ENCODE measurements at places on chromosomes 12 and 14.

- DNase-seq = no peak
Measured at GRCh38 chr14:65170318-65170717, 68.0 kb upstream of the MAX start.

- peak; percentile 70 for DNase-seq
Measured at GRCh38 chr14:24296341-24297157, 3.0 kb downstream of the DHRS1 start.

GRCh38 chr12:712172-712863 lies 40.1 kb upstream of the WNK1 start:
- no peak for DNase-seq

DNA sequence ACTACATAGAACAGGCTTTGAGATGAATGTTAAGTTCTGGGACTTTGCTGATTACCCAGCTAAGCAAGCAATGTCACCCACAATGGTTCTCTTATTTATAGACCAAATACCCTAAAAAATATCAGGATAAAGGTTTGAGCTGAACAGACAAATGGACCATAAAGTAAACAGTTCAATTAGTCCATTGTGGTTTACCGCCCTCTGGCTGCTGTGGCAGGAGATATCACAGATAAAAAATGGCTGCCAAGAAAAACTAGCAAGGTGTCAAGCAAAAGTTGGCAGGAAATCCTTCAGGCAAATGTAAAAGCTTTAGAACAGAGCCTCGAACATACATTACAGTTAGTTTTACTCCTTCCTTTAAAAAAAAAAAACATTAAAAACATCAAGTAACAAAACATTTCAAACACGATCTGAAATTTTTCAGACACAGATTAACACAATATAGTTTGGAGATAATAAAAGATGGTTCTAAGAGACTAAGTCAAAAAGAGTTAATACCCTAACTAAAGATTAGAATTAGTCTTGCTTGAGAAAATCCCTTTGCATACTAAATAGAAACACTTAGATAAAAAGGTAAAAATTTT lies 41.3 kb downstream of the MED13L start:
- DNase-seq = peak; percentile 34

DNA sequence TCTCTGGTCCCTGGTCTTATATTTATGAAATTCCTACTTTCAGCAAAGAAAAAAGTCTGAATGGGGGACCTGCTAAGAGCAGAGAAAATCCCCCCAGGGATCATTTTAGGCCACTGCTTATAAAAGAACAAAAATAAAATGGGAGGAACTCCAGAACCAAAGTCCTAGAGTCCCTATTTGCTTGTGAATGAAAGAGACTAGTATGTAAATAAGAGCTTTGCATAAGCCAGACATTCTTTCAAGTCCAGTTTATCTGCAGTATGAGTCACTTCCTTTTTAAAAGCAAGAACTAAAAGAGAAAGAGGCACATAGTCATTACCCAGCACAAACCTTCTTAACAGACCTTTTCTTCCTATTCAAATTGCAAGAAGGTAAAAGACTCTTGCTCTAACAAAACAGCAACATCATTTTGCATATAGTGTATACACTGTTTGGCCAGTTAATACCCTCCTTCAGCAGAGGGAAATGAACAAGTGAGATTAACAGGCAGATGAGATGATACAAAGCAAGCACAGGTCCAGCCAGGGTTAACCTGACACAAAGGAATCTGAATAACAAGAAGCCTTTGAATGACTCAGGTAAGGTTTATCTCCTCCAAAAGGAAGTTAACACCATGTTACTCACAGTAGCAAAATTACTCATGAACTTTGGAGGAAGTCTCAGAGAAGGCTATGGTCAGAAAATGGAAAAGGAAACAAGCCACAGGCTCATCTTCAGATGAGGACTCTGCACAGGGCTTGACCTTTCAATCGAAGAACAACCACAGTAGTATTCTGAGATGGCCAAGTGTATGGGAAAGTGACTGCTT lies 87.3 kb downstream of the PHLDA1 start:
- no peak for DNase-seq

DNA sequence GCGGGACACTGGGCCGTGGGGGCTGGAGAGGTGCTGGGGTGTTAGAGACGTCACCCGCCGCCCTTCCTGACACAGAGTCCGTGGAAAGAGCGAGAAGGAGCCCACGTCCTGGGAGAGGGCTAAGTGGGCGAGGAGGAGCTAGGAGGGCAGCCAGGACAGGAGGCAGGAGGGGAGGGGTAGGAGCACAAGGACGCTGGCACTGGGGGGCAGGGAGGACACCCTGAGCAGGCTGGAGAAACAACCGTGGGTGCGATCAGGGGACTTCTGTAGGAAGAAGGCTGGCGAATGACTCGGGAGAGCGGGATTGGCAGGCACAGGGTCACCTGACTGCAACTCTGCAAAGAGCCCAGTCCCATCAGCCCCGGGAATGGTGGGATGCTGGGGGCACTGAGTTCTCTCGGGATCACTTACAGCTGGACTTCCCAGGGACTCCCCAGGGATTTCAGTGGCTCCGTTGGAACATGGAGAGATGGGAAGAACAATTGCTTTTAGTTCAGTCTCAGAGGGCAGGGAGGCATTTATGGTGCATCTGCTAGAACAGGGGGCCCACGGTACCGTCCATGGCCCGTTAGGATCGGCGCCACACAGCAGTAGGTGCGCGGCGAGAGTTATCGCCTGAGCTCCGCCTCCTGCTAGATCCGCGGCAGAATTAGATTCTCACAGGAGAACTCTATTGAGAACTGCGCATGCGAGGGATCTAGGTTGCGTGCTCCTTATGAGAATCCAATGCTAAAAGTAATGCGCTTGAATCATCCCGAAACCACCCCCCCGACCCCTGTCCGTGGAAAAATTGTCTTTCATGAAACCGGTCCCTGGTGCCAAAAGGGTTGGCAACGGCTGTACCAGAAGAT lies 24.3 kb downstream of the UBR7 start:
- DNase-seq = no peak

DNA sequence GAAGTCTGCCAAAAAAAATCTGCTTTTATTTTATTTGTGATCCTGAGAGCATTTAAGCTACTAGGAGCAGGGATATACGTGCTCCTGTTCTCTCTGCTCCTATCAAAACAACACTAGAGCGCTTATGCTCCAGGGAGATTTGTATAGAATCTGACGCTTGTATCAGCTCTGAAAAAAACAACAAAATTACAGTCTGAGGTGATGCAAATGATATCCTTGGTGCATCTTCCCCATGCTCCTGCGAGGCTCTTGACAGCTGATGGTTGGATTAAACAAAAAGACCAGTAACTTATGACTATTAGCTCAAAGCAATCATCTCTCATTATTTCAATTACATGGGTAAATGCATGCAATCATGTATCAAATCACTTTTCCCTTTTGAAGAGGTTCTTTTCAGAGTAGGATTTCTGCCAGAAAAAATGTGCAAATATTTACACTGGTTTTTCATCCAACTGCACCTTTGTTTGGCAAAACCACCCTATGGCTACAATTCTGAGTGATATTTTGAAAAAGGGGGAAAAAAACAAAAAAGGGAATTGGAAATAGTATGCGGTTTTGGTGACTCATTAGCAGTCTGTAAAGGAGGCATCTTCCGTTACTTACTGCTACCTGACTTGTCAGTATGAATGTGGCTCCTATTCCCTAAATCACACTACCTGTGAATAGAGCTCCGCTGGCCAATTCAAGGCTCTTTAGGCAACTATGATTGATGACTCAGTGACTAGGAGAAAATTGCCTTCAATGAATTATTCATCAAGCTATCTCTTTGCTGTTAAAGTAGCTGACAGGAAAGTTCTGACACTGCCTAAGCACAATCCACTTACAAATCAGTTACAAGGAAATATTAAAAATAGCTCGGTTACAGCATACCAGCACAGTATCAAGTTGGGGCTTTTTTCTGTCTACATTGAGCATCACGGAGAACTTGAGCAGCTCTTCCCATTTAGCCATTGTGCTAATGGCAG lies 450.0 kb downstream of the FOXG1 start:
- no peak for DNase-seq

DNA sequence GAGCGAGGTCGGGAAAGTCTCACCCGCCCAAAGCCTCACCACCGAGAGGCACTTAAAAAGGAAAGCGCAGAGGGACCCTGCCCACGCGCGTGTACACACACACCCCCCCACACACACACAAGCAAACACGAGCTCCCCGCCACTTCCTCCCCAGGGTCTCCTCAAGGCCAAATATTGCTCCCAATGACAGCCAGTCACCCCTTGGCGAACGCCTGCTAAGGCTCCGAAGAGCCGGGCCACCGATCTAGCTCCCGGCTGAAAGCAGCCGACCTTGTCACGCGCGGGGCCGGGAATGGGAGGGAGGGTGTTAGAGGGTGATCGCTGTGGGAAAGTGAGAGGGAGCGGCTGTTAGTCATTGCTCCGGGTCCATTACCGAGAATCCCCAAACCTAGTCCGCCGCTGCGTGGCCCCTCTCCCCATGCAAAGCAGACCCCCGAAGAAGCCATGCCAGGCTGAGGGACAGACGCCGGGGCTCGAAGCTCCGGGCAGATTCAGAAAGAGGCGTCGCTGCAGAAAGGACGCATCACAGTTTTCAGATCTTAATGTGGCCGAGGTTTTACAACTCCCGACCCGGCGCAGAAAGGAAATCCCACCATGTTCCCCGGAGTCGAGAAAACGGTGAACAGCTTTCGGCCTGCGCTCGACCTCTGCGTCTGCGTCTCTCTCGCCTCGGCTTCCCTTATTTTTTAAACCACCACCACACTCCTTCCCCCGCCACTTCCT lies 2.6 kb downstream of the BMP4 start:
- no peak for DNase-seq

GRCh38 chr14:71399057-71399487 lies 491.8 kb downstream of the PCNX1 start:
- DNase-seq = no peak

DNA sequence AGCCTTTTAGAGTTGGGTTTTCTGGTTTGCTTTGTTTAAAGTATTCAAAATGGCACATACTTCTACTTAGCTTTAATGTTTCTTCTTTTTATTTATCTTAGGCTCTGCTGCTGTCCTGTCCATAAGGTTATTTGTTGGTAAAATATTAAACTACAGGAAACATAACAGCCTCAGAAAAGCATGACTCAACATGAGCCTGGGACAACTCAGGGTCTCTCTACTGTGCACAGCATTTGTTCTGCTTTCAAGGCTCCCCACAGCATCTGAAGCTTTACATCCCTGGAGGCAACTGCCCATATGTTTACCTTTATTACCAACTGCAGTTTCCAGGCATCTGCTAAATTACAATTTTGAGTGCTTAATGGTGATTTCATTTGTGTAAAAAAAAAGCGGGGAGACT lies 954.2 kb upstream of the FBXO33 start:
- DNase-seq = no peak

- DNase-seq = no peak
Measured at GRCh38 chr14:89357655-89358297, 59.3 kb downstream of the FOXN3 start.

DNA sequence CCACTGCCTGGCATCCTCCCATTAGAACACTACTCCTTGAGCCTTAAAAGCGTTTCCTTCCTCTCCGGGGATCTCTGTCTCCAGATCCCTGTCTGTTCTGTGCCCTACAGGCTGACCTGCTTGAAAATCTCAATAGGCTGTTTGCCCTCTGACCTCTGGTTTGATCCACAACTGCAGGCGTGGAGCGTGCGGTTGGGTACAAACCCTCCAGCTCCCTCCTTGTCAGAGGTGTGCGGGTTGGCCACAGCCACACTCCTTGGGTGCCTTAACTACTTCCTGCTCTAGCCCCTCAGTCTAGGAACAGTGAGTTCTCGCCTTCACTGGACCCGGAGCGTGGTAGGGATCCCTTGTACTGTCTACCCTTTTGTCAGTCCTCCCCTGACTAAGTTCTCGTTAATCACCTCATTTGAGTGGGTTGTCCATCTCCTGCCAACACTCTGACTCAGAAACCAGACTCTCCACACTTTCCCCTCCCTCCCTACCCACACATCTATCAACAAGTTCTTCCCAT lies 33.1 kb downstream of the CMKLR1 start:
- no peak for DNase-seq

DNA sequence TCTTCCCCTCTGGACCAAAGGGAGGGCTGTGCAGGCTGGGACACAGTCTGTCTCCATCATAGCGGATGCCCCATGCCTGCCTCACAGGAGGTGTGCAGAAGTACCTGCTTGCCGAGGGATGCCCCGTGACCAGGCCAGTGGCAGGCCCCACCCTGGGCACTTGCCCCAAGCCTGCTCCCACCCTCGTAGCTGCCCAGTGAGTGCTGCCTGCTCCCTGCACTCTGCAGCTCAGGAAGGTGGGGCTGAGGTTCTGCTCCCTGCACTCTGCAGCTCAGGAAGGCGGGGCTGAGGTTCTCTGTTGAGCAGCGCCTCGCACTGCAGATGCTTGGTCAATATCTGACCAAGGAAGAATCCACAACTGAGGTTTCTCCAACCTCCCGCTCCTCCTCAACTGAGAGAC lies 6.9 kb downstream of the MMAB start:
- DNase-seq = no peak

- no peak for DNase-seq
Measured at GRCh38 chr14:99270458-99271220, 1.4 kb downstream of the BCL11B start.

GRCh38 chr12:91327889-91328288 lies 145.3 kb upstream of the DCN start:
- DNase-seq = no peak

- no peak for DNase-seq
Measured at GRCh38 chr12:52944683-52945388, 4.1 kb upstream of the KRT18 start.

GRCh38 chr12:79422060-79422812 lies 268.5 kb downstream of the PAWR start:
- DNase-seq = no peak

DNA sequence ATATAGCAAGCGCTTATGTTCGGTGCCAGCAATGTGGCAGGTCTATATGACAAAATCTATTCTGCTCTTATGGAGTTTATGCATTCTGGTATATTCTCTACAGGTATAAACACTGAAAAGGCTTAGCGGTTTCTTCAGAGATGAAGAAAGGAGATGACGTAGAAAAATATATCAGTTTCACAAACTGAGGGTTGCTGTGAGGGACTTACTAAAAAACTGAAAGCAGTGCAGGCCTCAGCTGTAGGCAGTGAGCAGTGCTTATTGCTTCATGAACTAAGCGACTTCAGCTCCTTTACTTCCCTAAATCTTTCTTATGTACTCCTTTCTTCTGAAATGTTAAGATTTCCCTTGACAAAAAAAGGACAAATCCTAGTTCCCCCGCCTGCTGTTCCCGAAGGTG lies 4.5 kb downstream of the DDX47 start:
- no peak for DNase-seq

GRCh38 chr12:13187399-13187798 lies 9.1 kb upstream of the EMP1 start:
- no peak for DNase-seq

- no peak for DNase-seq
Measured at GRCh38 chr12:65631621-65632111, 192.6 kb upstream of the HMGA2 start.

- no peak for DNase-seq
Measured at GRCh38 chr12:116735951-116736599, 1.8 kb downstream of the SPRING1 start.
